ENCODE measurements at places on chromosomes 13 and 19. TPM values are rescaled to one million over a fixed set of nuclear protein-coding genes. Genes with fewer than 3 reads are reported as not detected.

The KLK6 gene
- not detected for total RNA-seq

The TMEM255B gene
- 0.75 TPM for total RNA-seq

DNA sequence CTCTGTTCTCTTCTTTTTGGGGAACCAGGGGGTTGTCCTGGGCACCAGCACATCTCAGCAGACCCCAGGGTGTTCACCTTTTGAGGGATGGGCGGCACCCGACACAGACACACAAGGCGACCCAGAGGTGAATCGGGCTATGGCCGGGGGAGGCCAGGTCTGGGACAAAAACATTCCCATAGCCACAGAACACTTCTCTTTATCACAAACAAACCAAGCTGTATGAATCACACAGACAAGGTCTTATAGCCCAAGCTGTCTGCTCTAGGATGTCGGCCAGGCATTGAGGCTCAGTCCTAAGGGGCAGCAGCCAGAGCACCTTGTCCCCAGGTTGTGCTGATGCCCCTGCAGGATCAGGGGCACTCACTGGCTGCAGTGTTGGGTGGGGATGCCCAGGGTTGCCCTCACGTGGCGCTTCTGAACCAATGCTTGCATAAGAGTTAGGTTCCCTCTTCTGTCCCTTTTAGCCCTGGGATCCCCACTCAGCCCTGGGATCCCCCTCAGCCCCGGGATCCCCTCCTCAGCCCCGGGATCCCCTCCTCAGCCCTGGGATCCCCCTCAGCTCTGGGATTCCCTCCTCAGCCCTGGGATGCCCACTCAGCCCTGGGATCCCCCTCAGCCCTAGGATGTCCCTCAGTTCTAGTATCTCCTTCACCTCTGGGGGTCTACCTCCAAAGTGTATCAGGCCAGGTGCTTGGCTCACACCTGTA, 26.9 kb downstream of the MAU2 start:
- DNase-seq, result no peak
- H3K36me3 ChIP-seq, result peaks cover 69% of the 10 kb centered on the region
- H3K4me3 ChIP-seq, result no peak overlapping the region
- peaks cover 15% of the 10 kb centered on the region for H3K4me1 ChIP-seq

- no peak overlapping the region for H3K4me3 ChIP-seq
- no peak for DNase-seq
These were observed 1623.5 kb downstream of the PCDH9 start for GRCh38 chr13:65606622-65607021.

GRCh38 chr13:97057176-97057575, 62.9 kb upstream of the OXGR1 start:
- DNase-seq, result no peak
- no peak overlapping the region for H3K4me3 ChIP-seq
- H3K4me1 ChIP-seq, result no peaks in the 10 kb centered on the region
- no peaks in the 10 kb centered on the region for H3K27me3 ChIP-seq
- H3K27ac ChIP-seq, result no peak overlapping the region

- DNase-seq, result no peak
- no peak overlapping the region for H3K4me3 ChIP-seq
- no peak overlapping the region for H3K27ac ChIP-seq
- H3K36me3 ChIP-seq, result peaks cover 21% of the 10 kb centered on the region
- no peaks in the 10 kb centered on the region for H3K27me3 ChIP-seq
These were observed 14.7 kb downstream of the UBAC2 start for GRCh38 chr13:99215184-99215830.

All from K562 (cell line).